Hematopoietic multipotent progenitor cell treated with erythropoietin and hydrocortisone succinate and interleukin-3 and kit ligand, for 15 days (in vitro differentiated cells): ENCODE measurements at places on chromosomes 16 and 17.

- DNase-seq = no peak
Observed at GRCh38 chr17:2056206-2057174, 1.6 kb downstream of the HIC1 start.

- no peak for DNase-seq
Observed at GRCh38 chr17:76585649-76586593, at the start of gene ST6GALNAC2. ST6GALNAC2 (minus strand) TSS chr17:76585860; CDS start chr17:76585808, 52 bp downstream.

DNA sequence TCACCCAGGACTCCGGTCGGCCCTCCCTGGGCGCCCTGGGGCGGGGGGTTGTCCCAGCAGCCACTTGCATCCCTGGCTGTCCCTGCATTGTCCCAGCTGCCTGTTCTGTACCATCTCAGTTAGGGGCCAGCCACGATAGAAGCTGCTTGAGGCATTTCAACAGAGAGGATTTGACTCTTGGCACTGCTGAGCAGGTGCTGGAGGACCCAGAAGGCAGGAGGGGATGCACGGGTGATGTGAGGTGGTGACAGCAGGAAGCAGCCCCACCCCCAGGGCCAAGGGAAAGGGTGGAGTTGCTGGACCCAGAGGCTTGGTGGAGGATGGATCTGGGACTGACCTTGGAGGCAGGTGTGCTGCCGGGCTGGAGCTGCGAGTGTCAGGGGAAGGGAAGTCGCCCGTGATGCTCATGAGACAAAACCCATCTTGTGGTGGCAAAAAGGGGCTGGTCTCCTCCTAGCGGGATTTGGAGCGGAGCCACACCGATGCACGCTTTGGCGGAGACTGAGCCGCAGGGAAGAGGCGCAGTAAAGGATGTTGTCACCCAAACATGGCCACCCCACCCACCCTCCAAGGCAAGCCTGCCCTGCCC lies 188.0 kb upstream of the GSE1 start:
- no peak for DNase-seq

- DNase-seq = no peak
Observed at GRCh38 chr17:39754958-39755553, 17.3 kb downstream of the GRB7 start.

DNA sequence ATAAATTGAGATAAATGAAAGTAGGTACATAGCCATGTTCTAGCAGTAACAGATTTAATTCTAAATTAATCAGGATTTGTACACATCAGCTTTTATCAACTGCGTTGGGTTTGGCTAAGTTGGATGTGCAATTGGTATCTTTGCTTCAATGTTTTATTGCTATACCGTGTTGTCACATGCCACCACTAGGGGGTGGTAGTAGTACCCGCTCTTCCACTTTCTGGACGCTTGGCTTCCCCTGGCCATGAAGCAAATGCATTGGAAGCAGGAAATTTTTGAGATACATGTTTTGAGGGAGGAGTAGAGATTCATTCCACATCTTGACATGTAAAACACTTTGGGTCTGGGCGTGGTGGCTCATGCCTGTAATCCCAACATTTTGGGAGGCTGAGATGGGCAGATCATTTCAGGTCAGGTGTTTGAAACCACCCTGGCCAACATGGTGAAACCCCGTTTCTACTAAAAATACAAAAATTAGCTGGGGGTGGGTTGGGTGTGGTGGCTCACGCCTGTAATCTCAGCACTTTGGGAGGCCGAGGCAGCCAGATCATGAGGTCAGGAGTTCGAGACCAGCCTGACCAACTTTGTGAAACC lies 58.6 kb downstream of the EMP2 start:
- DNase-seq = peak; percentile 64

- DNase-seq = no peak
Observed at GRCh38 chr16:14608604-14609003, 21.5 kb downstream of the PARN start.

DNA sequence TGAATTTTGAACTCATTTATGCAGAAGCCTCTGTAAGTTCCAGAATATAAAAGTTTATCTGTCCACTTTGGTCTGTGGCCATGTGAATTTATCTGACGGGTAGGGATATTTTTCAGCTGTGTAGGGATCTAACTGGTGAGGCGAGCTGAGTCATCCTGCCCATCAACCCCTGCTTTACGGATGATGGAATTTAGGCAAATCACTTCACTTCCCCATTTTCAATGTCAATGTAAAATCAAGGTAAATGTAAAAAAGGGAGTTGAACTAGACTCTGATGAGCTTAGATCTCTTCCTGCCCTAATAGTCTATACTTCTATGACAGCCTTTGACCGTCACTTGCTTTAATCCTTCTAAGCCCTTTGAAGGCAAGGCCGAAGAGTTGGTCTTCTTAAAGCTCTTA lies 2.6 kb downstream of the SLC16A6 start:
- DNase-seq = no peak

GRCh38 chr16:89641458-89642119 lies 15.9 kb downstream of the CHMP1A start:
- no peak for DNase-seq

- peak; percentile 39 for DNase-seq
Observed at GRCh38 chr17:61416540-61417363, 17.1 kb downstream of the TBX2 start.

DNA sequence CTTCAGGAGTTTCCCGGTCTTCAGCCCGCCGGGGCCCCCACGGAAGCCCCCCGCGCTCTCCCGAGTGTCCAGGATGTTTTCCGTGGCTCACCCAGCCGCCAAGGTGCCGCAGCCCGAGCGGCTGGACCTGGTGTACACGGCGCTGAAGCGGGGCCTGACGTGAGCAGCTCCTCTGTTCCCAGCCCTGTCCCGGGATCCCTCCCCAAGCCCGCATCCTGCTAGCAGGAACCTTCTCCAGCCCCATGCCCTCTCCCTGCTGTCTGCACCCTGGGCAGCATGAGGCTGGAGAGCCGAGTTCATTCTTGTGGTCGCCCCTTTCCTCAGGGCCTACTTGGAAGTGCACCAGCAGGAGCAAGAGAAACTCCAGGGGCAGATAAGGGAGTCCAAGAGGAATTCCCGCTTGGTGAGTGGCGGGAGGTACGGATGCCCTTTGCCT lies 10.1 kb downstream of the RIPOR1 start:
- no peak for DNase-seq

GRCh38 chr17:74177018-74177450 lies 26.4 kb upstream of the RPL38 start:
- no peak for DNase-seq

DNA sequence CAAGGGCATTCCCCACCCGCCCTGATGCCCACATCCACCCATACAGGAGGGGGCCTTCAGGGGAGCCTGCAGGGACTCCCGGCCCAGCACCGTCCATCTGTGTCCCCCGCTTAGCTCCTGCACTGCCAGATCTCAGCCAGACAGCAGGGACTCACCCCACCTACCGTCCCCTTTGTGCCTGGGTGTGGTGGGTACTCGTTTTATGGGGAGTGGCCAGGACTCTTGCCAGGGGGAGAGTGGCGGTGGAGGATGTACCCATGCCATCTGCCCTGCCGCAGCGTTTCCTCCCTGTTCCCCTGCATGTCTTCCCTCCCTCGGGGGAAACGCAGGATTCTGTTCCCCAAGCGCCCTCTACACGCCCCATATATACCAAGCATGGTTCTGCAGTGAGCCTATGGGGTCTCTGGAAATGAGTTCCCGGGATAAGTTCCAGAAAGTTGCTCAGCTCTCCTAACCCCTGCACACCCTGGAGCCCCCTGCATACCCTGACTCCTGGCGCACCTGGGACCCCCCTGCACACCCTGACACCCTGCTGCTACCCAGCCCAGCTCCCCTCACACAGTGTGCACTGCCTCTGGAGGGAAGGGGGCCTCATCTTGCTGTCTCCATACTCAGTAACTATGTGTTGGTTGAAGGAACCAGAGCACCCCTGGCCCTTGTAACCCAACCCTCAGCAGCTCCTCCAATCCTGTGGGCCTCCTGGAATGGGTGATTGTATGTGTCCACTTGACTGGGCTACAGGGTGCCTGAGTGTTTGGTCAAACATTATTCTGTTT lies 4.2 kb upstream of the MAFG start:
- peak; percentile 74 for DNase-seq

DNA sequence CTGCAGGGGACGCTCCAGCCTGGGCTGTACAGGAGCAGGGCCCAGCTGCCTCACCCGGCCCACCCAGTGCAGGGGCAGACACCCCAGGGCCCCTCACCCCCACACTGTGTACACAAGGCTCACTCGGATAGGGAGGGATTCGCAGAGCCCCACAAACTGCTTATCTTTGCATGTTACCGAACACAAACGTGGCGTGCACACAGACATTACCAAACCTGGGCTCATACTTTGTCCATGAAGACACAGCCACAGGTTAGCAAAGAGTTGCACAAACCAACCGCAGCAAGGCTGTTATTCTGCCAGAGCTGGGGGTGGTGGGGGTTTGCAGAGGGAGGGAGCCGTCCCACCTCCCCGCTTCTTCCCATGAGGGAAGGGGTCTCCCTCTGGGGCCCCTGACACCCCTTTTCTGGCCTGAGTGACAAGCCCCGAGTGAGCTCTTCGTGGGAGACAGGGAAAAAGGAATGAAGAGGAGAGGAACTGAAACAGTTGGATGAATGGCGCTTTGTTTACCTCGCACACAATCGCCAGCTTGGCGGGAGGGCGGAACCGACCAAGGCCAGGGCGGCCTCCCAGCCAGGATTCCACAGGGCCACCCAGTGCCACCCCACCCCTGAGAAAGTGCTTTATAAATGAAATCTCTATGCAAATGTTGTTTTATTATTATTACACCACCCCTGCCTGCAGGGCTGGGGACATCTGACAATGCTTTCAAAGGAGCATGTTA lies 434 bp upstream of the CPSF4L start:
- no peak for DNase-seq

DNA sequence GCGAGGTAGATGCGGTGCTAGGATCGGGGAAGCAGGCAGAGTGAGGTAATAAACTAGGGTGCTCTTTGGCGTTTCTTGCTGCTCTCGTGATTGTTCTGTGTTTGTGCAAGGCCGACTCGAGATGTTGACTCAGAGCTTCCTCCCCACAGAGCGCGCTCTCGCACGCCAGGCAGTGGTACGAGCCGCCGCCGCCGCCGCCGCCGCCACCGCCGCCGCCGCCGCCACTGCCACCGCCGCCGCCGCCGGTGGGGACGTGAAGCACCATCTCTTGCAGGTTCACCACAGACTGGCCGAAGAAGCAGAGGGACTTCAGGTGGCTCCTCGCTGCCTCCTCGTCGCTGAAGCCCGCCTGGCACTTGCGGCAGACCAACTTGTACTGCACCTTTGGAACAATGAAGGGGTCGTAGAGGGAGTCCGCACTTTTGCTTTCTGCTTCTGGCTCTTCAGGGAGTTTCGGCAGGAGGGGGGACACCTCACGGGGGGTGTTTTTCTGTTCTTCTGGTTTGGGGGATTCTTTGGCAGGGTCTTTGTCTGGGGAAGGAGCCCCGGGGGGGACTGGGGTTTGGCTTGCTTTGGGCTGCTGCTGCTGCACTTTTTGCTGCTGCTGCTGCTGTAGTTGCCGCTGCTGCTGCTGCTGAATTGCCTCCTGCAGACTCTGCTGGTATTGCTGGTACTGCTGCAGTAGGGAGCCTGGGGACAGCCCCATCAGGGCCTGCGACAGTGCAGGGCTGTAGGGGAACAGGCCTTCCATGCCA lies 260.2 kb downstream of the ZFHX3 start:
- peak; percentile 6 for DNase-seq

DNA sequence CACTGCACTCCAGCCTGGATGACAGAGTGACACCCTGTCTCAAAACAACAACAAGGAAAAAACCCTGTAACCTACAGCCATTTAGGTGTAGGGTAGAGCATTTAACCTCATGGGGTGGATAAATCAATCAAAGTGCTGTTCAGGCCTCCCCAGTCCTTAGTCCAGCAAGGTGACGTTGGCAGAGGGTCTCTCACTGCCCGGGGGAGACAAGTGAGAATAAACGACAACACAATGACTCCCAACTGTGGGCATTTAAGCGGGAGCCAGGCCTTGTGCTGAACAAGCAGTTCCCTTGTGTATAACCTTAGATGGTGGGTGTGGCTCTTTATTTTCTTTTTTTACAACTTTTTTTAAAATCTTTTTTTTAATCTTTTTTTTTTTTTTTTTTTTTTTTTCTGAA lies 29.3 kb downstream of the TMEM92 start:
- DNase-seq = no peak

DNA sequence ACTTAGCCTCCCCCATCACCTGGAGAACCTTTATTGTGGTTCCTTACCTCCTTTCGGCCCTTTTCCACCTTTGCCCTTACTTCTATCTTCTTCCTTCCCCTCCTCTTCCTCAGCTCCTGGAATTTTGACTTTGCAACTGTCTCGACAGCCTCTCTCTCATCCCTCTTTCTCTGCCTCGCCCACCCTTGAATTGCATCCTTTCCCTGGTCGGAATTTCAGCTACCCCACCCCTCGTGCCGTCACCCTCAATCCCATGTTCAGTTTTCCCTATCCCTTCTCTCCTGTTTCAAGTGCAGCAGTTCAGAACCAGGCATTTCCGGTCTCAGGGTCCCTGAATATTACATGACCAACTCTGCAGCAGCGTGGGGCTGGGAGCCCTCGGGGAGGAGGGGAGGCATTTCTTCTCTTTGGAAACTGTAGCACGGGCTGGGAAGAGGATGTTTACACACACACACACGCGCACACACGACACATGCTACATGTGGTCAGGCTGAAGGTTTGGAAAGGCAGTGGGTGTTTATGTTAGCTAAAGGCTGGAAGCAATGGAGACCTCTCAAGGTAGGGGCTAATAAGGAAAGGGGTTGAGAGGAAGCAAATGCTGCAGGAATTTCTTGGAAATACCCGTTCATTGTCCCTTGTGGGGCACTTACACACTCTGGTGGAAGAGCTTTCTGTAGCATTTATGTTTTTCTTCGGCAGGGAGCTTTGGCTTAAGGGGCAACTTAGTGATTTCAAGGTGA lies 971 bp downstream of the MINK1 start:
- no peak for DNase-seq

GRCh38 chr16:78154729-78155461 lies 55.4 kb downstream of the WWOX start:
- no peak for DNase-seq

GRCh38 chr17:31495022-31495885 lies 103.8 kb downstream of the RAB11FIP4 start:
- peak; percentile 88 for DNase-seq

- no peak for DNase-seq
Observed at GRCh38 chr16:4970010-4970409, 11.9 kb downstream of the SEC14L5 start.

GRCh38 chr17:82047914-82048570 lies 3.6 kb downstream of the RFNG start:
- no peak for DNase-seq
